T-helper 9 cell (primary cell): ENCODE measurements at places on chromosomes 11 and 22.
A peak's percentile ranks its signal among the peaks of the same experiment; 100 is the strongest.

DNA sequence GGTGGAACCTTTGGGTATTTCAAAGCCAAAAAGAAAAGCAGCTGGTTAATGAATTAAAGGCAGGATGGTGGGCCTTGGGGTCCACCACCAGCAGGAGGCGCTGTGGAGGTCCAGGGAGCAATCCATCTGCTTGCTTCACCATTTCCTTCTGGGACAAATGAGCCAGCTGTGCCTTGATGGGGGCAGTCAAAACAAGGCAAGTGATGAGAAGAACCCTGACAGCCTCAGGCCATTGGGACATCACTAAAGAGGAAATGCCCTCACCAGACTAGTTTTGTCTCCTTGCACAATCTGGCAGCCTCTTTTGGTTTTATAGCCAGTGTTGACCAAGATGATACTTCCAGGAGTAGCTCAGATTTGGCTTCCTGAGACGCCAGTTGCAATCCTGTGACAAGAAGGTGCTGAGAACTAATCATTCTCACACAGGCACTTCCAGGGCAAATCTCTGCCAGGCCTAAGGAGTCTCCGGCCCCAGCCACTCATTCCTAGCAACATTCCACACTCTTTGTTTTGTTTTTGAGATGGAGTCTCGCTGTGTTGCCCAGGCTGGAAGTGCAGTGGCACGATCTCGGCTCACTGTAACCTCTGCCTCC lies 38.2 kb upstream of the WEE1 start:
- DNase-seq: peak; percentile 86

DNA sequence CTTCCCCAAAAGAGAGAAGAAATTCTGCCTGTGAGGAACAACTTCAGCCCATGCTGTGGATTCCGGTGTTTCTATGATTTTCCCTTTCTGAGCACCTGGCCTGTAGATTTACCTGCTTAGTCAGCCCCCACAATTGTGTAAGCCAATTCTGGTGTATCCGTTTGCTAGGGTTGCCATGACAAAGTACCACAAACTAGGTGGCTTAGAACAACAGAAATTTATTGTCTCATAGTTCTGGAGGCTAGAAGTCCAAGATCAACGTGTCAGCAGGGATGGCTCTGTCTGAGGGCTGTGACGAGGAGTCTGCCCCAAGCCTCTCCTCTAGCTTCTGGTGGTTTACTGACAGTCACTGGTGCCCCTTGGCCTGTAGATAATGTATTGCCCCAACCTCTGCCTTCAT lies 15.9 kb upstream of the CYB5R2 start:
- no peak for DNase-seq

DNA sequence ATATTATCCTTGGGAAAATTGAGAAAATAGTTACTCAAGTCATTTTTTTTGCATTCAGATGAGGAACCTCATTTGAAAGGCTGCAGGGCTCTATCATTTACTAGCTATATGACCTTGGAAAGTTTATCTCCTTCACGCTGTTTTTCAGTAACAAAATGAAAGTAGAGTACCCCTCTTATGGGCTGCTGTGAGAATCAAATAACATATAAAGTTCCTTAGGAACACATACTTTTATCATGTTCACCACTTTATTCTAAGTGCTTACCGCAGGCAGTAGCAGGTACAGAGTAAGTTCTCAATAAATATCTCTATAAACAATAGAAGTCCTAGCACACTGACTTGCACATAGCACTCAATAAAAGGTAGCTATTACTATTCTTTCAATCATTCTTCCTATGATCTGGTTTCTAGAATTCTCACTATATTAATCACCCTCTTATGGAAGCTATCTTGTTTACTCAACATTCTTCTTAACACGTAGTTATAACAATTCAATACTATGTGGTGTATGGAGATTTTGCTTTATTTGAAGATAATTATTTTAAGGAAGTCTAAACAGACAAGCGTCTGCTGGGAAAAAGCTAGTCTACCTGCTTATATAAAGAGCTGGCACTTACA lies 1.9 kb downstream of the C11orf71 start:
- DNase-seq: no peak

GRCh38 chr22:30348404-30348803 lies 8.3 kb downstream of the SF3A1 start:
- no peak for DNase-seq

- no peak for DNase-seq
These were observed 15.8 kb downstream of the VPS37C start for GRCh38 chr11:61145228-61146005.

- no peak for DNase-seq
These were observed 7.1 kb upstream of the MGAT3 start for GRCh38 chr22:39449708-39450107.

- no peak for DNase-seq
These were observed 58.7 kb downstream of the FDX1 start for GRCh38 chr11:110488446-110488845.

DNA sequence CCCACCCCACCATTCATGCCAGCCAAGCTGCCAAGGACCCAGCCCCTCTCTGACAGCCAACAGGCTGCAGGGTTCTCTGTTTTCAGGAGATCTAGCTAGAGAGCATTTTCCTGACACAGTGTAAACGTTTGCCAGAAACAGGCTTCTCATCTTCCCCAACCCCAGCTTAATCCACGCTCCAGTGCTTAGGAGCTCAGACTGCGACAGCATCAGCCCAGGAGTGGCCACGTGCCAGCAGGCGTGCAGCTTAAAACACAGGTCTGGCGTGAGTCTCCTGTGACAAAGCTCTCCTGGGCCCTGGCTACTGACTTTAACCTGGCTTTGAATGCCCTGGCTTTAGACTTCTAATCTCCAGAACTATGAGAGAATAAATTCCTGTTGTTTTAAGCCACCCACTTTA lies 66.6 kb downstream of the GALNT18 start:
- DNase-seq: no peak

- no peak for DNase-seq
These were observed 11.3 kb downstream of the P2RY2 start for GRCh38 chr11:73229321-73229895.

GRCh38 chr11:94876645-94877442 lies 96.5 kb downstream of the CWC15 start:
- DNase-seq: no peak

GRCh38 chr22:37374571-37374970 lies 52.7 kb downstream of the ELFN2 start:
- DNase-seq: no peak

- DNase-seq: no peak
These were observed 1029.9 kb downstream of the BRD1 start for GRCh38 chr22:48797731-48798130.

GRCh38 chr11:118216621-118217481 lies 8.0 kb downstream of the JAML start:
- DNase-seq: peak; percentile 38

DNA sequence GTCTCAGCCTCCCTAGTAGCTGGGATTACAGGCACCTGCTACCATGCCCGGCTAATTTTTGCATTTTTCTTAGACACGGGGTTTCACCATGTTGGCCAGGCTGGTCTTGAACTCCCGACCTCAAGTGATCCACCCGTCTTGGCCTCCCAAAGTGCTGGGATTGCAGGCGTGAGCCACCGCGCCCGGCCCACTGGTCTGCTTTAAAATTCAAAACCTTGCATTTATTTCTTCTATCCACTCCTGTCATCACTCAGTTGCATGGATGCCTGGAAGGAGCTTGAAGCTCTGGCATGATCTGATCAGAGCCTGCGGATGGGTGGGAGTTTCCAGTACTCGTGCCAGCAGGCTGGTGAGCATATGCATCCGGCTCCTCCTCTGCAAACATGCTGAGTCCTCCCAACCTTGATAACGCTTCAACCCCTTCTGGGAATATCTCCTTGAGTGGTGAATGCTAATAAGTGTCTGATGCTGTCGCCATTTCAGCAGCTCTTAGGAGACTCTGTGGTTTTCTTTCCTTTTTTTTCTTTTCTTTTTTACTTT lies 39.6 kb downstream of the UBASH3B start:
- DNase-seq: no peak

DNA sequence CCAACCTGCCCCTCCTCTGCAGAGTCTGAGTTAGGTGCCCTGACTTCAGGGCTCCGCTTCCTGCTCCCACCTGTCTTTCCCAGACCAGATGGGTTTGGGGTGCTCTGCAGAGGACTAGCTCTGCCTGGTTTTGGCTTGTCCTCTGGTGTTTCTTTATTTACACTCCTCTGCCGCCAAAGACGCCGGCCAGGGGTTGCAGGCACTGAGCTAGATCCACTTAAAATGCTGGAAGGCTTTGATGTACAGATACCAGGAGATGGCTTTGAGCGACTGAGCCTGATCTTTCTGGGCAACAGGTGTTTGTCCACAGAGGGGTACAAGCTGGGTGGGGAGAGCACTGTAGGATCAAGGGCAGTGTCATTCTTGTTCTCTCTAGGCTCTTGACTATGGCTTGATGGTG lies 3.9 kb downstream of the SELENOH start:
- DNase-seq: no peak

- no peak for DNase-seq
These were observed at the start of gene ACCSL for GRCh38 chr11:44047931-44048431. ACCSL (plus strand) TSS chr11:44047981; CDS start chr11:44048037, 56 bp downstream.

DNA sequence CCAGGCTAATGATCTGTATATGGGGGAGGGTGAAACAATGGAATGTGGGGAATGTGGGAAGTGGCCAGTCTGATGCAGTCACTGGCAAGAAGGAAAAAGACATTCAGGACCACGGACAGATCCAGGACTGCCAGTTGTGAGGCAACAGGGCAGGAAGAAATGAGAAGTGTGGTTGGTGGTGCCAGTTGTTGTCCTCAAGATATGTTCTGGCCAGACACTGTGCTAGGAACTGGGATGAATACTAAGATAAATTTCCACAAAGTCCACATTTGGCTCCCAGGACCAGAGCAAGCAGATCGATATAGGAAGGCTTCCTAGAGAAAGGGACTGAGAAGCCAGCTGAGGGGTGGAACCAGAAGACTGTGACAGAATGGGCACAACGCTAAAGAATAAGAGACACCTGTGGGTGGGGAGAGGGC lies 6.8 kb upstream of the TPBGL start:
- no peak for DNase-seq

DNA sequence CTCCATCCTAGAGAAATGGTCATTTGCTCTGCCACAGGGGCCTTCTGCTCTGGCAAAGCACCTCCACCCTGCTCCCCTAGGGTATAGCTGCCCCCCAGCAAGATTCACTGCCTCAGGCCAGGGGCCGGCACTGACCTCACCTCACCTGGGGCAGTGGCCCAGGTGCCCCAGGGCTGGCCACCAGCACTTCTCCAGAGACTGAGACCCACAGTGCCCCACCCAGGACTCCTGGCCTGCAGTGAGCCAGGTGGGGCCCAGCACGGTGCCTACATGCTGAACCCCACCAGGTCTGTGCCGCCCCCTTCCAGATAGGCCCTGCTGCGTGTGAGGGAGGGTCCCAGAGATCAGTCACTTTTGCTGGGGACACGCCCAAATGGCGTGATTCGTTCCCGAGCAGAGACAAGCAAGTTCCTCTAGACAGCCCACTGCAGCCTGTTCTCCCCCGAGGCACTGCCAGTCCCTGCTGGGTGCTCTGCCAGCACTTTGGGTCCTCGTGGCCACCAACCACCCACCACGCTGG lies 10.8 kb downstream of the GNB1L start:
- DNase-seq: no peak

- DNase-seq: no peak
These were observed 601.7 kb upstream of the ANO3 start for GRCh38 chr11:25730230-25730629.

- no peak for DNase-seq
These were observed at the start of gene TENM4 for GRCh38 chr11:79440571-79441460. TENM4 (minus strand) TSS chr11:79441030; CDS start chr11:79069944, 371,086 bp downstream.

DNA sequence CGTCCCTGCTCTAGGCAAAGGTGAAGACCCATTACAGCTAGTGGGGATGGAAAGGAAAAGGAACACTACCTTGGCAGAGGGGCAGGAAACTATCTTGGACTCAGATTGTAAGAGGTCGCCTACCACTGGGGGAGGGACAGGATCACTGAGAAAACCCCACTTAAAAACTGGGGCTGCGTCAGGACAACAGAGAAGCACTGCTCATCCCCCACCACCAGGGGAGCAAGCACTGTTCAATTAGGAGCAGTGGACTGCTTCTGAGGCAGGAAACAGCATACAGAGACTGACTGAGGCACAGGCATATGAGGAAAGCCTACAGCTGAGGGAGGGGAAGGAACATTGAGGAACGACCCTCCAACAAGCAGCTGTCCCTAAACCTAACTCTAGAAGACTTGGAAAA lies 20.8 kb upstream of the DLAT start:
- no peak for DNase-seq

GRCh38 chr22:20428496-20429253 lies 8.9 kb downstream of the SCARF2 start:
- no peak for DNase-seq

GRCh38 chr11:15073361-15074205 lies at the start of gene CALCB:
CALCB (plus strand) TSS chr11:15073593; CDS start chr11:15074719, 1,126 bp downstream.
- DNase-seq: no peak

GRCh38 chr11:95266751-95267374 lies 35.9 kb upstream of the SESN3 start:
- no peak for DNase-seq

DNA sequence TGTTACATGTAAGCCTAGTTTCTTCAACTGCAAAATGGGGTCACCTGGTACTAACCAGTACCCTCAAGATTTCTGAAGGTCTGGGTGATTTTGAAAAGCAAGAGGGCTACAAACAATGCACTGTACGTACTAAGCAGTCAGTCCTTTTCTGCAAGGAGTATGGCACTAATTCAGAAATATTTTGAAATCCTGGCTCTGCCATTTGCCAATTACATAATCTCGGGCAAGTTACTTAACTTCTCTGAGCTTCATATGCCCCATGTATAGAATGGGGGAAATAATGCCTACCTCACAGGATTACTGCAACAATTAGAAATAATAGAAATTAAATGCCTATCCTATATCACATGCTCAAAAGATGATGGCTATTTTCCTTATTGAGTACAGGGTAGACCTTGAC lies 60.7 kb upstream of the CCDC89 start:
- no peak for DNase-seq

DNA sequence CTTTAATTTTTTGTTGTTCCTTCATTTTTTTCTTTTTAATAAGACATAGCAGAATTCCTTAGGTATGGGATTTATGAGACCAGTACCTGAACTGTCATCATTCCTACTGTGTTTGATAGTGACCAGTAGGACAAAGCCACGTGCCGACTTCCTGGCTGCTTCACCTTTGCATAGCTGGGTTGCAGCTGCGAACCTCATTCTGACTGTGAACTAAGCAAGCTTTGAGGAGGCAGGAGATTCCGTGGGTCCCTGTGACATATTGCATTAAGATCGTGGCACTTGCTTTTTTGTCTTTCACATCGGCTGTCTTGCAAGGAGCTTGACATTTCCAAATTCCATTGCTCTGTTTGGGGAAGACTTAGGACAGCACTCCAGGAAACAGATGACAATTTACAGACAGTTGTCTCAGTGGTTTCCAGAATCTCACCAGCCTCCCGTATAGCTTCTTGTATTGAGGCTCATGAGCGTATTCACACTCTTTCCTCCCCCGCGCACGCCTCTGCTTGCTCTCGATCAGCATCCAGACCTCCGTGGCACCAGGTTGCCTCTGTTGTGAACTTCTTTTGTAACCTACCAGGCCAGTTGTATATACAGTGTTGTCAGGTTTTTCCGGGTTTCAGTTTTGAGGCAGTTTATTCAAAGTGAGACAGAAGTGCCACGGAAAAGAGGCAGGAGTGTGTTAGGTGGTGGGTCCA lies 101.7 kb downstream of the CWC15 start:
- DNase-seq: no peak

- DNase-seq: no peak
These were observed 7.9 kb upstream of the PDXP start for GRCh38 chr22:37650463-37651136.
